Fibroblast of upper back skin (primary cell): ENCODE measurements at places on chromosomes 1 and 21.
A peak's percentile ranks its signal among the peaks of the same experiment; 100 is the strongest.

GRCh38 chr1:237976331-237976730, 85.6 kb upstream of the ZP4 start:
- no peak for DNase-seq

DNA sequence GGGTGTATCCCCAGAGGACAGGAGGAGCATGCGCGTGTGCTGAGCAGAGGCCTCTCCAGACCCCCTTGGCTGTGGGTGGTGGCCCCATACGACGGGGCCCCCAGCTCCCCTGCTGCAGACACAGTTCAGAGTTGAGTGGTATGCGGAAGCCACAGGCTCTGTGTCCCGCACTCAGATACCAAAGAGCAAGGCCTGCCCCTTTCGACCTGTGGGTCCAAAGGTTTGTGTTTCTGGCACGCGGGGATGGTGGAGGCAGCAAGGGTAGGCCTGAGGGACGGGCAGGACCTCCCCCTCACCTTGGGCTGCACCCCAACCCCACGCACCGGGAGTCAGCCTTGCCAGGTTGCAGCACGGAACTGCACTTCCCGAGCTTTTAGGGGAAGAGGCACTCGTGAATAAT, at the start of gene KCNAB2:
Gene KCNAB2 (plus strand): TSS at position 328 of the 400 bp plus-strand sequence. CDS start 5,649 bp downstream, outside the sequence.
- DNase-seq: no peak

- DNase-seq: no peak
These were observed 359.5 kb upstream of the PLXNA2 start for GRCh38 chr1:208603721-208604120.

- DNase-seq: no peak
These were observed 42.2 kb downstream of the TNNT2 start for GRCh38 chr1:201335174-201335870.

DNA sequence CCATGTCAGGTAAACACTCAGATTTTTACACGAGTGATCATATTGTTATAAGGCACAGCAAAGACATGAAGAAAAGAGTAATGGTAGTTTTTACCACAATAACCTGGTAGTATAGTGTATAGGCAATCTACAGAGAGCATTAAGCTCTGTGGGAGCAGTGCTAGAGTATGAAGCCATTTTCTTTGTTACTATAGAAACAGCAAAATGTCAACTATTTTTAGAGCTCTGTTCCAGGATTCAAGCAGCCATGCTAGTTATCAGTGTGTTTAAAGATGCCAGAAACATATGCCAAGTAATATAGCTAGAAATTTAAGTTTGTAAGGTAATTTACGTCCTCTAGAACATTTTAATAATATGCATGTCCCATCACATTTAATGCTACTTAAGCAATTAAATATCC, 77.6 kb upstream of the RGS18 start:
- no peak for DNase-seq

- no peak for DNase-seq
These were observed 78.8 kb upstream of the RBM34 start for GRCh38 chr1:235239851-235240250.

- peak; percentile 93 for DNase-seq
These were observed 122.0 kb downstream of the SEC16B start for GRCh38 chr1:177847843-177848242.

- DNase-seq: no peak
These were observed 1.1 kb upstream of the S100A9 start for GRCh38 chr1:153356392-153357075.

- DNase-seq: peak; percentile 64
These were observed 154.2 kb downstream of the CNIH3 start for GRCh38 chr1:224770336-224770693.

DNA sequence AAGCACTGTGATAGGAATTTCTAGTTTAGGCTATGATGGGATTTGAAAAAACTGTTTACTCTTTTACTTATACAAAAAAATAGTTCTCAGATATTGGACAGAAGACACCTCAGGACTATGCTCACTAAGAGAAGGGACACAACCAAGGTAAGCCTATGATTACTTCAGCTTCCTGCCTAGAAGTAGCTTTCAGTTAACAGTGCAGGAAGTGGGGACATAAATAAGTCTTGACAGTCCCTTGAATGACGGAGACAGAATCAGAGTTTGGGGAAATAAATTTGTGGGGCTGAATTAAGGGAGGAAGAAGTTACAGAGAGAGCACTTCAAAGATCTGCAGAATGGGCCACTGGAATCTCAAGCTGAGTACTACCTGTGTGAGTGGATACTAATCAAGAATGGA, 53.8 kb upstream of the OLFM3 start:
- DNase-seq: no peak

DNA sequence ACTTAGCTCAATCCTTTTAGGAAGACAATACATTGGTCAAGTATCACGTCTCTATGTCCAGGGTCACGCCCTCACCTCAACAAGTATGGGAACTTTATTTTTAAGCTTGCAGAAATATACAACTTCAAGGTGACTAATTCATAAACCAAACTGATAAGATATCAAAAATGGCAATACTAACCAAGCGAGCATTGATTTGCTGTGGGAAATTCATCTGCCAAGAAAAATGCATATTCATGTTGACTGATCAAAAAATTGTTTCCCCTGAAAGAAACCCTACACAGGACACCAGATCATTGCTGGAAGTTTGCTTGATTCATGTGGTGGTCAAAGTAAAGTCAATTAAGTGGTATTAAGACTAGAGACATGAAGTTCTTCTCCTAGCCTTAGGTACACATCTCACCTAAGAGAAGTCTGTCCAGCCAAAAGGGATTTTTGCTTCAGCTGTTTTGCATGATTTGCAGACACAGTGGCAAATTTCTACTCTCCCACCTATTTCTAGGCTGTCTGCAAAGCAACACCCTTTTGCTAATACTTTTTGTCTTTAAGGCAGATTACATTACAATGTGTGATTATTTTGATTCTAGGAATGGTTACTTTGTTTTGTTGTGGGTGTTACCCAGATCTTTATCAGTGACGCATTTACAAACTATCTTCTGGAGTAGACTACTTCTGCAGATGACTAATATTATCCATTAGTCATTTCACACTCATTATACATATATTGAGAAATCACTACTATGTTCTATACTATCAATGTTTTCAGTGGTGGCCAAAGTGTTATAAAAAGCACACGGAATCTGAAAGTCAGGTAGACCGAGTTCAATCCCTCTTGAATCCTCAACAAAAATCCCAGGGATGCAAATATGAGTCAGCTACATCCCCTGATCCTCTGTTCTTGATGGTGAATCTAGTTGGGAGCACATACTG, 12.4 kb downstream of the SAMSN1 start:
- peak; percentile 18 for DNase-seq

GRCh38 chr1:235876402-235876841, 9.7 kb upstream of the LYST start:
- DNase-seq: no peak

DNA sequence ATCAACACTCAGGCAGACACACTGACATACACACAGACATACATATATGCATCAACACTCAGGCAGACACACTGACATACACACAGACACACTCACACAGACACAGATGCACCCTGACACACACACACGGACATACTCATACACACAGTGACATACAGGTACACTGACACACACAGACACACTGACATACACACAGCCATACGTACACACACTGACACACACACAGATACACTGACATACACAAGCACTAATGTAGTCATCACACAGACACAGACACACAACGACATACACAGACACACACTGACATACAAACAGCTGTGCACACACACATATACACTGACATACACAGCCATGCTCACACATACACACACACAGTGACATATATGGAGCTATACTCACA, 131.0 kb upstream of the CSF3R start:
- no peak for DNase-seq

DNA sequence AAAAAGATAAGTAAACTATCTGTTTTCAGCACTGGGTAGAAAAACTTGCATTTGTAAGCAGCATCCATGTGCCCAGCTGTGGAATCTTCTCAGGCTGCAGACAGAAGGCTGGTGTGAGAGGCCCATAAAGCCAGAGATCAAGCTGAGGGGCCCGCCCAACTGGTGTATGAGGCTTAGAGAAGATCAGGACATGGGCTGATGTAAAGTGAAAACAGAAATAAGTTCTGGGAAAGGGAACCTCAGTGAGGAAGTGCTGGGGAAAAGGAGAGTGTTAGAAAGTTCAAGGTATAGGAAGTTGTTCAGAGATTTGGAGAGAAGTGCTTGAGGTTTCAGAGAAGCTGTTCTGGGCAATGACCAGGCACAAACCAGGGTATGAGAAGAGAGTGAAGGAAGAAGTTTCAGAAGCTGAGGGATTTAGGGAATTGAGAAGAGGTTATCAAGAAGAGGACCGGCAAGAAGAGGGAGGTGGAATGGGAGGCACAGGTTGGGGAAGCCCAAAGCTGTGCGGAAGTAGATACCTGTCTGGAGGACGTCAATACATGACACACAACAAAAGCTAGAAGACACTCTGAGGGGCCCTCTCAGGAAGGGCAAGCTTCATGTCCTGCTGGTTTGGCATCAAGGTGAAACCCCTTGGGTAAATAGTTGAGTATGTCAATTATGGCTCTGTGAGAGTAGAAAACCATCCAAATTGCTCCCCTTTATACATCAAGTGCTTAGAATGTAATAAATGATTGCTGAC, 2.7 kb upstream of the CD5L start:
- no peak for DNase-seq

DNA sequence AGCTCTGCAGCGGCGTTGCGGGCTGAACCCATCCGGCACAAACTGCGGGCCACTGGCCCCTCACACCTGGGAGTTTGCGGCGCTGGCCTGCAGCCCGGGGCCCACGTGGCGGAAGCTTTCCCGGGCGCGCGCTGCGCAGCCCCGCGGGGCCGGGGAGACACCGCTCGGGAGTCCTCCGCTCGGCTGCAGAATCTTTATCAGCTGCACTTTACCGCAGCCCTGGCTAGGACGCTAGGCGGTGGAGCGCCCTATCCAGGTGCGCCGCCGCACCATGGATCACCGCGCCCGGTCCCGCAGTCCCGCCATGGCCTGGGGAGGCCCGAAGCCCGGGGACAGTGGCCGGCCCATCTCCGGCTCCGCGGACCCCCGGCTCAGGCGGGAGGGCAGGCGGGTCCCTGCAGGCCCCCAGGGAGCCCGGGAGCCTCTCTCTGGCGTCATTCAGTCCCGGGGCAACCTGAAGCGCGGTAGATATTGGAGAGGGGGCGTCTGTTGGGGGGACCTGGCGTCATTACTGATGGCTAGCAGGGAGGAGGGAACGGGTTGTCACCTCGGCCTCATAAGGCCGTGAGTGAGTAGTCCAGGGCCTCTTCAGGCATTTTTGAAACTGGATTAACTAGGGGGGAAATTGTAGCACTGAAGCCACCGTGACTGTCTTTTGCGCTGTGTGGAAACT, 5.7 kb upstream of the OLIG2 start:
- DNase-seq: no peak
